ENCODE measurements at places on chromosomes 3 and 15.

DNA sequence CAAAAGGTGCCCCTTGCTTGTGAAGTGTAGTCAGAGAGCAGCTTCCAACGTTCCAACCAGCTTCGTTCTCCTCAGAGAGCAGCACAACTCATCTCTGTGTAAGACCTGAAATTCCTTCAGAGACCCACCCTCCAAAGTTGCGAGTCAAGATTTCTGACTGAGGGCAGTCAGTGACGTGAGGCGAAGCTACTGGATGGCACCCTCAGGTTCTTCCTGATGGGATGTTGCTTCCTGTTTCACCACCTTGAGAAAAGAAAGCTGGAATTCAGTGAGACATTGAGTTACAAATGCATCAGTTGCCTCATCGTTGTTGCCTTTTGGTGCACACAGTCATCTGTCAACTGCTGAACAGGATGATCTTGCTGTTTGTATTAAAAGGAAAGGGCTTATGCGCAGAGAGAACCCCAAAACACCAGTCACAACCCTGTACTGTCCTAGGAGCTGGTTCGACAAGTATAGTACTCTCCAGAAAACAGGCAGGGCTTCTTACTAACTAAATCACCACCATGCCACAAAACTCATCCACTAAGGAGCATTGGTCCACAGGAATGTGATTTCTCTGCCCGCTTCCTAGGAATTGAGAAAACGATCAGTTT lies at the start of gene CERS3:
Gene CERS3 (minus strand): TSS at position 118 of the 596 bp plus-strand sequence. CDS start 27,101 bp downstream, outside the sequence.
- DNase-seq, result no peak

GRCh38 chr15:38254051-38254883 lies 1.6 kb downstream of the SPRED1 start:
- DNase-seq, result no peak

GRCh38 chr15:52786436-52787122 lies 3.6 kb downstream of the ONECUT1 start:
- DNase-seq, result no peak

GRCh38 chr15:83208367-83208661 lies 691 bp upstream of the HDGFL3 start:
- DNase-seq, result no peak

GRCh38 chr3:169594402-169594801 lies 69.1 kb downstream of the MECOM start:
- DNase-seq, result no peak

DNA sequence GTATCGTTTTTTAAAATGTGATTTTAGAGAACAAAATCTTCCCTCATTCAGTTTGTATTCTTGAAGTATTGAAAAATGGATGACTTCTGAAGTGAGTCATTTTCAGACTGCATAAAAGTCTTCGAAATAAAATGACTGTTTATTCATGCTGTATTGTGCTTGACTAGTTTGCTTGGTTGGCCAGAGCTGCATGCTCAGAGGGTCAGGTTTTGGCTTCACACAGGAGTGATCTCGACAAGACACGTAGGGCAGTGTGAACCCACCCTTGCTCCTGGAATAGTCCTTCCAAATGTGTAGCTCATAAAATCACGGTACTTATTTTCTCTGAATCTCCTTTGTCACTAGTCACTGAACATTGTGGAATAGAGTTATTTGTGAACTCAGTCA lies 73.3 kb downstream of the FNDC3B start:
- no peak for DNase-seq

DNA sequence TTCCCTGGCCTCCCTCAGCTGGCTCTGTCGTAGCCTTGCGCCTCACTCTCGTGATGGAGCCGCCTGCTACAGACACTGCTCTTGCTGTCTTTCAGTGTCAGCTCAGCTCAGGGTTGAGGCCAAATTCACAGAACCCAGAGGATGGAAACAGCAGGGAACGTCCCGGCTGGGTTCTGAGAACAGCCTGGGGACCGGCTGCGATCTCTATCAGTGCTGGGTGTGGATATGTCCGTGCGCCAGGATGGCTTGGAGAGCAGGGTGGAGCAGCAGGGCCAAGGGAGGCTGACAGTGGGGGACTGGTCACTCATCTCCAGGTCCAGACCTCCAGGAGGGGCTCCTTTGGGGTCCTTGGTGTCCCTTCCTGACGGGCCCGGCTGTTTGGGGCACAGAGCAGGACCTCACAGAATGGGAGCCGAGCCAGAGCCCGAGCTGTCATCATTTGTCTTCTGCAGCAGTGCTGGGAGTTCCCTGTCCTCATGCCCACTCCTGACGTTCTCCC lies 18.4 kb downstream of the KLF15 start:
- DNase-seq, result no peak

GRCh38 chr3:105228696-105229095 lies 138.0 kb upstream of the ALCAM start:
- DNase-seq, result no peak

DNA sequence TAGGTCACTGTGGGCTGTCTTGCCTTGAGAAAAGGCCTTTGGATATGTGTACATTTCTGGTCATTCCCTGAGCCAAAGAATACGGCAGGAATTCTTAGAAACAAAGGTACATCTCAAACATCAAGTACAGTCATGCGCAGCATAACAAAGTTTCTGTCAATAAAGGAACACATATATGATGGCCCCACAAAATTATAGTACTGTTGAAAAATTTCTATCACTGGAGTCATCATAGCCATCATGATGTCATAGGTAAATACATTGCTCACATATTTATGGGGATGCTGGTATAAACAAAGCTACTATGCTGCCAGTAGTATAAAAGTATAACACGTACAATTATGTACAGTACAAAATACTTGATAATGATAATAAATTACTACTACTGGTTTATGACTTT lies 38.9 kb upstream of the NECTIN3 start:
- DNase-seq, result no peak

DNA sequence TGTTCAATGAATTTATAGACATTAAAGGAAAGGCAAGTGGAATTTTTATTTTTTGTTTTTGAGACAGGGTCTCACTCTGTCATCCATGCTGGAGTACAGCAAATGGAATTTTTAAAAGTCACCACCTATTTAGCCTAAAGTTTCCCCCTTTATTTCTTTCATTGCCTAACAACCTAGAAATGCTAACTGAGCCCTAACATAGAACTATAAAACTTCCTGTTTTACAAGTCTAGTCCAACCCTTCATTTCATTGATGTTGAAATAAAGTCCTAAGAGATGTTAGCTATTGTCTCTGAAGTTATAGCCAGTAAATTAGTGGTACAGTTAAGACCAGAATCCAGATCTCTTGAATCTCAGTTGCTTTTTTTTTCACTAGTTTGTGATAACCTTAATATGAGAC lies 39.0 kb downstream of the MAPK6 start:
- no peak for DNase-seq

GRCh38 chr15:52104532-52105004 lies 8.0 kb downstream of the BCL2L10 start:
- DNase-seq, result no peak

- DNase-seq, result no peak
These were observed 9.7 kb upstream of the GATA2 start for GRCh38 chr3:128502712-128503111.

DNA sequence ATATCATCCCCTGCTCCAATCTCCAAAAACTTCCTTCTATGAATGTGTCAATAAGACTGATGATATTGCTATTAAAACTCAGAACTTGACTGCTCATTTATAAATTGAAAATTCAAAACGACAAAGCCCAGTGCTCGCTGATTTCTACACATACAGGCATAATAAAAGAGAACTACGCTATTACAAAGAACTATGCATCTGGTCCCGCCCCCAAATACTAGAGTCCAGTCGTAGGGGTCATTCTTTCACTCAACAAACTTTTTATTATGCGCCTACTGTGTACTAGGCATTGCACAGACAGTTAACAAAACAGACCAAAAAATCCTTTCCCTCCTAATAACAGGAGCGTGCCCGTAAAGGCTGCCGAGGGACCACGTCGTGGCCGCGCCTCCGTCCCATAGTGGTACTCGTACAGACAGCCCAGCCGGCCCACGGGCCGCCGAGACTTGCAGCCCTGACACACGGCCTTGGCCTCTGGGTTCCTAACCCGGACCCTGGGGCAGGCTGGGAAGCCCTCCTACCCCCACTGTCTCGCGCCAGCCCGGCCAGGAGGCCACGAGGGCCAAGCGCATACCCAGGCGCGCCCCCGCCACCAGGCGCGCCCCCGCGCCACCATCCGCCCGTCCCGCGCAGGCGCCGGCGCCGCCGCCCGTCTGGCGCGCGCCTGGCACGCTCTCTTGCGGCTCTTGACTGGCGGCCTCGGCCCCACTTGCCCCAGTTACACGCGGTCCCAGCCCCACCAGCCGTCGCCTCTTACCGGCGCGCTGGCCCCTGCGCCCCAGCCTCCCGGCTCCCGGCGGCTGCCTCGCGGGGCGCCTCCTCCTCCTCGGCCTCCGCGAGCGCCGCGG lies 757 bp downstream of the AVEN start:
- DNase-seq, result peak; percentile 66

- no peak for DNase-seq
These were observed 1.2 kb upstream of the MAP1A start for GRCh38 chr15:43516185-43516584.

DNA sequence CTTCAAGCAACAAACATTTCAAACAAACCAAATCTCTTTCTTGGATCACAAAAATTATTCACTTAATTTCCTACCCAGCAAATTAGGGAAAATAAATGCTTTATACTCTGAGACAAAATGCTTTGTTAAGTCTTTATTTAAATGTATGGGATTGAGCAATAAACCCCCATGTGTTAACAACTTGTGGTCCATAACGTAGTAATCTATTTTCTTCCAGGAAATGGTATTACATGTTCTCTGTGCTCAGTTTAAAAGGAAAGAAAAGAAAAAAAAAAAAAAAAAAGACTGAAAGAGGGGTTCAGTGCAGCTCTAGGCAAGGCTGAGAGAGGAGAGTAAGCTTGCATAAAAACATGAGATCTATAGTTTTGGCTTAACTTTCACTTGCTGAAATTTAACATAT lies 102.3 kb downstream of the PIK3CB start:
- DNase-seq, result no peak
